ENCODE measurements at places on chromosomes 1 and 21. TPM values are rescaled to one million over a fixed set of nuclear protein-coding genes. Genes with fewer than 3 reads are reported as not detected.

- DNase-seq = no peak
Measured at GRCh38 chr1:64000021-64000420, 203.4 kb upstream of the UBE2U start.

GRCh38 chr1:215748431-215748830 is 181.3 kb downstream of the KCTD3 start:
- no peak for DNase-seq

Gene LGR6
- 0.62 TPM for total RNA-seq

- DNase-seq = no peak
Measured at GRCh38 chr1:109895720-109896504, 14.7 kb upstream of the CSF1 start.

Gene BEND5
- total RNA-seq = 18.2 TPM

DNA sequence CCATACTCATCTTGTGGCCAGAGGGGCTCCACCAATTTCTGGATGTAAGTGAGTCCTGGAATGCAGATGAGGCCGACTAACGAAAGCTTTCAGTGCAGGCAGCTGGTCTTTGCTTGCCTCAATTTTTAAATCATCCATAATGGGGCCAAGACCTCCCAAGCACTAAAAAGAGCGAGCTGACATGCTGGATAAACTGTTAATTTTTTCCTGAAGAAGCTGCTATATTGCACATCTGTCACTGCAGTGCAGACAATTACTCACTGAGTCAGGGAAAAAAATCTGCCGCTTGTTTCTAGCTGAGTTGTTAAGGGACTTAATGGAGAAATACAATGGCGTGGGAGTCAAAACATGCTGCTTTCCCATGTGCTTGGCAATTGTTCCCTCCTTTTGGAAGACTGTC is 205.5 kb downstream of the GPATCH2 start:
- DNase-seq = no peak

Gene WNT3A
- not detected for total RNA-seq

GRCh38 chr1:49085079-49085478 is 308.4 kb upstream of the BEND5 start:
- no peak for DNase-seq

Gene KRTAP21-2
- not detected for total RNA-seq

- DNase-seq = no peak
Measured at GRCh38 chr1:47188791-47189785, 748 bp downstream of the PDZK1IP1 start.

Gene FCGR3A
- 4.7 TPM for total RNA-seq

DNA sequence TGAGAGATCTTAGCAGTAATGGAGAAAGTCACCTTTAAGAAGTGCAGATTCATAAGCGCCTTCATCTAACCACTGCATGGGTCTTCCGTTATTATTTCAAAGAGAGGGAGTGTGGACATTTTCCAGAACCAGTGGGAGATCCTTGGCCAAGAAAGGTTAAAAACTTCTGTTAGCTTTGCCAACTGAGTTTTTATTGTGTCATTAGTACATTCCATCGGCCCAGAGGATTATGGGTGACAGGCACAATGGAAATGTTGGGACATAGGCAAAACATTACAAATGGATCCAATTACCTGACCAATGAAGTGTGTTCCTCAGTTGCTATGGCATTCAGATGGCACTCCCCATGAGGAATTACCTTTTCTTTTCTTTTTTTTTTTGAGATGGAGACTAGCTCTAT is 115.5 kb downstream of the PPIAL4G start:
- no peak for DNase-seq

Gene FCN3
- total RNA-seq = not detected

Gene NECTIN4
- not detected for total RNA-seq

- DNase-seq = no peak
Measured at GRCh38 chr1:67674260-67675011, 10.6 kb upstream of the GADD45A start.

GRCh38 chr1:215720126-215720525 is 153.0 kb downstream of the KCTD3 start:
- no peak for DNase-seq

DNA sequence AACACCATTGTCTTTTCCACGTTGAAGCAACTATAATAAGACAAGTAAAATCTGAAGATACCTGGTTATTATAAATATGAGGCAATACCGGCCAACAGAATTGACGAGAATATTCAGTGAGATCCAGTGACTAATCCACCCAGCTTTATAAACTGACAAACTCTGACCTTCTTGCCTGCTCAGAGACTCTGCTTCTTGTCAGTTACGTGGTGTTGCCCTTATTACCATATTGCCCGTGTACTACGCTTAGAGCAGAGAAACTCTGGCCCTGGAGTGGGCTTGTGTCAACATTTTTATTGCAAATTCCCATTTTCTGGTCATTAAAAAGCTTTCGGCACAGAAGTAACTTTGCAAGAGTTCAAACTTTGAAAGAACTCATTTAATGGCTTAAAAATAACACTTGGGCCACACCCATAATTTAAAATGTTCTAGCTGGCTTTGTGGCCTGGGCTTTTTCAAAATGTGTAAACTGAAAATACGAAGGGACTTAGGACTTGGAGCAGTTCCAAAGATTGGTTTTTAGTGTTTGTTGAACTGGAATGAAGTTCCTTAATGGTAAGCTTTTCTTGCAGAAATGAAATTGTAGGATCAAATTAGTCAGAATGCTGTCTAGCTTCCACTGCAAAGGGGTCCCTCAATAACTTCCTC is 266.2 kb downstream of the LMO4 start:
- no peak for DNase-seq

Gene TMPRSS15
- total RNA-seq = not detected

- DNase-seq = no peak
Measured at GRCh38 chr1:89351597-89352311, 12.1 kb upstream of the GBP6 start.

GRCh38 chr1:146016891-146017290 is 4.6 kb downstream of the HJV start:
- DNase-seq = no peak

GRCh38 chr1:218384581-218384993 is 39.5 kb downstream of the TGFB2 start:
- no peak for DNase-seq

DNA sequence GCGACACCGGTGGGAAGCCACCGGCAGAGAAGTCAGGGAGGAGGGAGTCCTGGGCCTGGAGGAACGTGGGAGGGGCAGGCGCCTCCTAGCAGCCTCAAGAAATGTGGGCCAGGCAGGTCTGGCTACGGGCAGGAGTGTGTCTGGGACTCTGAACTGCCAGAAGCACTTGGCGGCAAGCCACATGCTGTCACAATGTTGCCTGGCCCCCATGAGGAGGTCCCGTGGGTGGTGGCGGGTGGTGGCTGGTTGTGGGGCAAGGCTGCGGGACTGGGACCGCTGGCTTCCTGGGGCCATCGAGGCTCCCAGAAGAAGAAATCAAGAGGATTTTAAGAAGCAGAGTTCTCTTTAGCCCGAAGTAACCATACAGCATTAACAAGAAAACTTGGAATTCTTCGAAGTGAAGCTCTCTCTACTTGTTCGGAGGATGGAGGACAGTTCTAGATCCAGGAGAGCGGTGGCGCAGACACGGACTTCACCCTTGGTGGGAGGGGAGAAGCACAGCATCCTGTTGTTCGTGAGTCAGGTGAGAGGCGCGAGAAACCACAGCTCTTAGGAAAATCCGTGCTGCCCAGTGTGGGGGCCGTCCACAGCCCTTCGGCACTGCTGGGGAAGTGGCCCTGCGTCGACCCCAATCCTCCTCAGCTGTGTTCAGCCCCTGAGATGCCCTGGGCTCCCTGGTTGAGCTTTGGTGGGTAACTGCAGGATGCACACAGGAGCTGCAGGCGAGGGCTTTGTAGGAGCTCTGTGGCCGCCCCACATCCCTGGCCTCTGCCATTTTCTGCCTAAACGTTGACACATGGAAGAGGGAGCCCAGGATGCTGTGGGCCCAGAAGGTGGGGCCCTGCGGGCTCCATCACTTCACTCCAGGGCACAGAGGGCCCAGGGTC is 12.4 kb downstream of the SKI start:
- DNase-seq = no peak

GRCh38 chr1:5464366-5464765 is 527.9 kb downstream of the NPHP4 start:
- no peak for DNase-seq

Gene GPA33
- not detected for total RNA-seq

DNA sequence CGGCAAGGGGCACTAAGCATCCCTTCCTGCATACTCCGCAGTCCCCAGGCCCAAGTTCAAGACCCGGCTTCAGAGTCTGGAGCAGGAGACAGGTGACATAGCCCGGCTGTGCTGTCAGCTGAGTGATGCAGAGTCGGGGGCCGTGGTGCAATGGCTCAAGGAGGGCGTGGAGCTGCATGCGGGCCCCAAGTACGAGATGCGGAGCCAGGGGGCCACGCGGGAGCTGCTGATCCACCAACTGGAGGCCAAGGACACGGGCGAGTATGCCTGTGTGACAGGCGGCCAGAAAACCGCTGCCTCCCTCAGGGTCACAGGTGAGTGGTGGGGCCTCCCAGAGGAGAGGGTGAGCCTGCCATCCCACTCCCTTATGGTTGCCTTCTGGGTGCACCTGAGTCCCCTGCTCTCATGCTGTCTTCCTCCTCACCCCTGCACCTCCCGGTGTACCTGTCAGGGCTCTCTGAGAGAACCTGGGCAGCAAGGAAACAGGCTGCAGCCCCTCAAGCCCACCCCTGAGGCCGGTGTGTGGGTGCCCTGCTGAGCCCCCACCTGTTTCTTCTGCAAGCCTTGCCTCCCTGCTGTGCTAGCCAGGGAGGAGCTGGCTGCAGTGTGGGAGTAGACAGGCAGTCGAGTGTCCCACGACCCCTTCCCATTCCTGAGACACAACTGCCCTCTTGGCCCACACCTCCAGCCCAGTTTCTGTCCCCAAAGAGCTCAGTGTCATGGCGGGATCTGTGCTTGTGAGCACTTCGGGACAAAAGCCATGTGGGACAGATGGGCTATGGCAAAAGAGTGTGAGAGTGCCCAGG is 99.2 kb downstream of the TRIM11 start:
- DNase-seq = no peak

Gene PTGFR
- 3.0 TPM for total RNA-seq

- no peak for DNase-seq
Measured at GRCh38 chr1:35030756-35031446, 844 bp downstream of the ZMYM6 start.

- no peak for DNase-seq
Measured at GRCh38 chr1:234763367-234763766, 153.4 kb upstream of the IRF2BP2 start.

Gene C1orf141
- not detected for total RNA-seq

Gene NEK2
- total RNA-seq = 3.3 TPM

DNA sequence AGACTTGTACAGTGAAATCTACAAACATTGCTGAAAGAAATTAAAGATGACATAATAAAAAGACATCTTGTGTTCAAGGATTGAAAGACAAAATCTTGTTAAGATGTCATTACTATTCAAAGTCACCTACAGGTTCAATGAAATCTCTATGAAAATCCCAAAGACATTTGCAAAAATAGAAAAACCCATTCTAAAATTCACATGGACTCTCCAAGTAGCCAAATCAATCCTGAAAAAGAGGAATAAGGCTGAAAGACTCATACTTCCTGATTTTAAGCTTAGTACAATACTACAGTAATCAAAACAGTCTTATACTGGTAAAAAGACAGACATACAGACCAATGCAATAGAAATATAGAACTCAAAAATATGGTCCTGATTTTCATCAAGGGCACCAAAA is 78.6 kb downstream of the PCSK9 start:
- no peak for DNase-seq

GRCh38 chr1:54070171-54070837 is 16.9 kb downstream of the TCEANC2 start:
- DNase-seq = no peak

Gene FNDC5
- 17.0 TPM for total RNA-seq

Gene TTC34
- 0.16 TPM for total RNA-seq

Gene CCDC17
- 0.47 TPM for total RNA-seq

GRCh38 chr1:234980645-234981396 is 147.8 kb downstream of the TOMM20 start:
- peak; percentile 62 for DNase-seq

DNA sequence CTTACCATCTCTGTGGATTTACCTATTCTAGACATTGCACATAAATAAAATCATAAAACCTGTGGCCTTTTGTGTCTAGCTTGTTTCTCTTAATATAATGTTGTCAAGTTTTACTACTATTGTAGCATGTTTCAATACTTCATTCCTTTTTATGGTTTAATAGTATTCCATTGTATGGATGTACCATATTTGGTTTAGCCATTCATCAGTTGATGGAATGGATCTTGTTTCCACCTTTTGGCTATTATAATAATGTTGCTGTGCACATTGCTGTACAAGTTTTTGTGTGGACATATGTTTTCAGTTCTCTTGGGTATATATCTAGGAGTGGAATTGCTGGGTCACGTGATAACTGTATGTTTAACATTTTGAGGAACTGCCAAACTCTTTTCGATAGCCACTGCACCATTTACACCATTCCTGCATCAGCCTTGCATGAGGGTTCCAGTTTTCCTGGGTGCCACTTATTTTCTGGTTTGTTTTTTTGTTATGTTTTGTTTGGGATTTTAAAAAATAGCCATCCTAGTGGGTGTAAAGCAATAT is 66.9 kb downstream of the RNF220 start:
- no peak for DNase-seq

DNA sequence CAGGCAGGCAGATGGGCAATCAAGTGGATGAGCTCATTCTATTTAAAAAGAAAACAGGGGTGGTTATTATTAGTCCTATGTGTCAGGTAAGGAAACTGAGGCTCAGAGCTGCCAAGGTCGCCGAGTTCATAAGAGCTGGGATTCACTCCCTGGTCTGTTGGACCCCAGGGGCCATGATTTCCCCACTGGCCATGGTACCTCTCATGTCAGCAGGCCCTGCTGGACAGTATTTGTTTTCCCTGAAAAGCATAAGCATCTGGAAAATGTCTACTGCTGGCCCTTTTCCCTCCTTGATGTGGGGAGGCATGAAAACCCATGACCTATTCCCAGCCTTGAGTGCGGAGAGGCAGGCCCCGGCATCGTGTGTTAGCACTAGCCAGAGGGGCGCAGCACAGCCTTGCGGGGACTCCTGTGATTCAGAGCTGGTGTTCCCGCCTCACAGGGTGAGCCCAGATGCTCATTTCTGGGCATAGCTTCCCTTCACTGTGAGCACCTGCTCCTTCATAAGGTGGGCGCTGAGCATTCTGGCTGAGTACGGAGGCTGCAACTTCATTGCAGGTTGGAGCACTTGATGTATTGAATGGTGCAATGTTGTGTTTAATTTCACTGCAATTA is 617.5 kb downstream of the PTPRU start:
- no peak for DNase-seq

DNA sequence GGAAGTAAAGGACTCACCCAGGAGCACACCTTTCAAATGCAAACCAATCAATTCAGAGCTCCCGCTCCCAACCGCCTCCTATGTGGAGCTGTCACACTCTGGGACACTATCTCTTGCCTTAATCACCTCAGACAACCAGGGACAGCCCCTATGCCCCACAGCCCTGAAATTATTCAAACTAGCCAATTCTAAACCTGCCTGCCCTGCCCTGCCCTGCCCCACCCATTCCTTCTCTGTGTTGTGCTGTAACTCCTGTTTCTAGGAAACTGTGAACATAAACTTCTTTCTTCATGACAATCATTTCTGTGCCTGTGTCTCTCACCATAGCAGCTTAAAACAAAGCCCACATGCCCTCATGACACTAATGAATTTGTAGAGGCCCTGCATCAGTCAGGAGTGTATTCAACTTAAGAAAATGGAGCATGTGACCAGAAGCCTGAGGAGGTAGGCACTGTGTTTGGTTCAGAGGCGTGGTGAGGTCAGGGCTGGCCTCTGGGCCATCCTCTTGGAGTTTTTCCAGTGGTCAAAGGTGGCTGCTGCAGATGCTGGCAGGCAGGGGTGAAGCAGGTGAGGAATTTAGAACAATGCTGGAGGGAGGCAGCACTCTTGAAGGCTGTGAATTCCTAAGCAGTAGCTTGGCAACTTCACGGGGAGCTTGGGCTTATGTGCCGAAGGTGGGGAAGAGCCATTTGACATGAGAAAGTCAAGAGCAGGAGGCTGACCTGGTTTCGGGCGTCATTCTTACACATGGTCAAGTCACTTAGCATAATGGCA is 74.5 kb downstream of the RHOU start:
- no peak for DNase-seq

All from occipital lobe (tissue), 3 donors.